ENCODE measurements at places on chromosomes 7 and 10. TPM values are rescaled to one million over a fixed set of nuclear protein-coding genes. Genes with fewer than 3 reads are reported as not detected.

Gene GRID2IP
- not detected for total RNA-seq

Gene TMEM270
- total RNA-seq, result not detected

Gene FEZF1
- total RNA-seq, result not detected

Gene WDR86
- total RNA-seq, result not detected

Gene SORBS1
- total RNA-seq, result 3.7 TPM

Gene PTPN12
- total RNA-seq, result 26.2 TPM

Gene PNLIPRP1
- not detected for total RNA-seq

Gene TMEM139
- total RNA-seq, result 5.2 TPM

Gene KLF14
- not detected for total RNA-seq

Gene KCP
- 3.4 TPM for total RNA-seq

Gene MTPN
- 113 TPM for total RNA-seq

Gene GTPBP4
- 44.6 TPM for total RNA-seq

Gene AKR1C4
- total RNA-seq, result not detected

Gene POMZP3
- total RNA-seq, result 10.1 TPM

Gene LHPP
- total RNA-seq, result 6.6 TPM

Gene PDK4
- total RNA-seq, result 3.2 TPM

Gene HK1
- 189 TPM for total RNA-seq

Gene FOXI2
- total RNA-seq, result not detected

Gene TBXAS1
- 21.8 TPM for total RNA-seq

Gene SFTPD
- not detected for total RNA-seq
